ENCODE measurements at places on chromosomes 16 and 17.
A peak's percentile ranks its signal among the peaks of the same experiment; 100 is the strongest.

DNA sequence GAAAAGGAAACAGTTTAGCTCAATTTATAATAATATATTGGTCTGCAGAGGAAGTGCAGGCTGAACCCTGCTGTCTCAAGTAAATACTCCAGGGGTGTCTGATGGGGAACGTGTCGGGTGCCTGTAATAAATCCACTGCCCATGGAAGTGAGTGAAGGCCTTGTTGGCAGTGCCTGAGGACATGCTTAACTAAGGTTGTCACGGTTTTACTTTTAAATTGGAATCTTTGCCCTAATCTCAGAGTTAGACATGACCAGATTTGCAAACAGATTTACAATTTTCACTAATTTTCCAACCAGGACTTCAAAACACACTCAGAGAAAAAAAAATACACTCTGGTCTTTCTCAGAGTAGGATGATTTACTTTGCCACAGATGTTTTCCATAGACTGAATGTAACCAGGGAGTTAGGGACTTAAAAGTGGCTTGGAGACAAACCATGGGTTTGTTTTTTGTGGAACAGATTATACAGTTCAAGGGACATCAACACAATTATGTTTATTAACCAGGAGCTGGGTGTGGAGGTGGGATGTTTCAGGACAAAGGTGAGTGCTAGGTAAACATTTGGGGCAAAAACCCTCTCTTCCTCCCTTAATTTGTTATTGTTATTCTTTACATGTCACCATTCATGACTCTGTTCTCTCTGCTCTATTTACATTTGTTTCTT is 144.5 kb downstream of the FTO start:
- no peak for DNase-seq

- DNase-seq, result no peak
Observed at GRCh38 chr17:30921544-30922196, at the start of gene ADAP2. Gene ADAP2, plus strand, starts transcription at chr17:30921945. Its CDS starts 70 bp downstream, at chr17:30922015.

DNA sequence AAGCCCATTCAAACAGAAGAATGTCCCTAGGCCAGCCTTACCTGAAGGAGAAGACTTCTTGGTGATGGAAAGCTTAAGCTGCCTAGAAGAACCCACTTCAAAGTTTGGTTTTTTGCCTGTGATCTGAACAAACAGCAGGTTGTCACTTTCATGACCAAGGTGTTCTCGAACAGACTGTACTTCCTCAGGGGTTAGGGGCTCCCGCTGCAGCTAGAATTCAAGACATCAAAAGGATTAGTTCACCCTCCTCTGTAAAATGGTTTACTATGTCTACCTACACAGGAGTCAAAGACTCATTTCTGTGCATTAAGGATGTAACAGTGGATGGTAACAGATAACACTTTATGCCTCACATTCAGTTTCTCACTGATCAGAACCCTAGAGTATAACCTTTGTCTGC is 13.2 kb downstream of the CIAPIN1 start:
- DNase-seq, result no peak

- no peak for DNase-seq
Observed at GRCh38 chr16:56871172-56871593, 6.2 kb downstream of the SLC12A3 start.

DNA sequence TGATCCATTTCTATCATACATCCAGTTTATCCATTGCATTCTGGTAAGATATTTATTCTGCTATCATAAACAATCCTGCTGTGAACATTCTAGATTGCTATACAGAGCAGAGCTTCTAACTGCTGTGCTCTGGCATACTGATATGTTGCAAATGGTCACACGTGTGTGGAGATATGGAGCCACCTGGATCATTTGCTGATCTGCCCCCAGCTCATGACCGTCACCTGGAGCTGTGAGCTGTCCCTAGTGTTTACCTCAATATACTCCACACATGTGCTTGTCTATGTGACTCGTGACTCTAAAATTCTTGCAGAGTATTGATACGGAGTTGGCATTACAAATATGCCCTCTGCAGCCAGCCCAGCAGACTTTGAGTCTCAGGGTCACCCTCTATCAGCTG is 164.5 kb upstream of the ZFHX3 start:
- no peak for DNase-seq

GRCh38 chr16:88700636-88701482 is 5.3 kb downstream of the RNF166 start:
- DNase-seq, result peak; percentile 95

DNA sequence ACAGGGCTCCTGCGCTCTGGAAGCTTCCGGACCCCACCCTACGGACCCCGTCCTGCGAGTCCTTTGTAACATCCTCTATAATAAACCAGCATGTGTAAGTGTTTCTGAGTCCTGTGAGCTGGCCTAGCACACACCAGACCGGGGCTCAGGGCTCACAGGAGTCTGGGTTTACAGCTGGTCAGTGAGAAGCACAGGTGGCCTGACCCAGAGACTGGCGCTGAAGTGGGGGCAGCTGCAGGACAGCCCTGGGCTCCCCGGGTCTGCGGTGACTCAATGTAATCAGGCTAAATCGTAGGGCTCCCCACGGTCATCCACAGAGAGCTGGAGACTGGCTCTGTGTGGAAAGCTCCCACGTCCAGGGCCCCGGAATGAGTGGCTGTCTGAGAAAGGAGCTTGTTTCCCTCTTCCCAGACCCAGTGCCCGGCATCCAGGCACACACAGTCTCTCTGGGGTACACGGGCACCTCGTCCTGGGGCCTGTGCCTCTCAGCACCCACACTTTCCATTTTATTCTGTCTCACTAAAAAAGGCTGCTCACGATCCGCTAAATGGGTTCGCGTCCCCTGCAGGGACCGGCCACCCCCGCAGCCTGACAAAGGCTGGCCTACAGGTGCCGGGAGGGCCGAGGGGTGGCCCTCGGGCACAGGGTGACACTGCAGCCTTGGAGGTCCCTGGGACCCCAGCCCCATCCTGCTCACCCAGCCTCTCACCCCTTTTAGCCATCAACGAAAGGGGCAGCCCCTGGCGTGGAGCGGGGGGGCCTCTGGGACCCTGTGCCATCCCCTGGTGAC is 18.9 kb upstream of the CBFA2T3 start:
- DNase-seq, result no peak

GRCh38 chr17:35898283-35899070 is 18.3 kb upstream of the CCL5 start:
- no peak for DNase-seq

DNA sequence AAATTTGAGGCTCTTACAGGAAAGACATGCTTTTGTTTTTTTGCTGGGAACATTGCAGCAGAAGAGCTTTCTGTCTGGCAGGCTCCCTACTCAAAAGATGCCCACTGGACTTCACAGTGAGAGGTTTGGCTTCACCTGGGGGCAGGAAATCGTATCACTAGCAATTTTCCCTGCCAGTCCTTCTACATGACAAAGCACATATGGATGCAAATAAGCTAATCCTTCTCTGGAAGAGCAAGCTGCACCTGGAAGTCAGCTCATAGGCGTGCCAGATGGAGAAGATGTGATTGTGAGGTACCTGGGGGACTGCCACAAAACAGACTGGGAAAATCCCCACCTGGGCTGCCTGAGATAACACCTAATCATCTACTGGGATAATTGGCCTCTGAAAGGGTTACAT is 195.0 kb upstream of the CPHXL start:
- DNase-seq, result no peak

DNA sequence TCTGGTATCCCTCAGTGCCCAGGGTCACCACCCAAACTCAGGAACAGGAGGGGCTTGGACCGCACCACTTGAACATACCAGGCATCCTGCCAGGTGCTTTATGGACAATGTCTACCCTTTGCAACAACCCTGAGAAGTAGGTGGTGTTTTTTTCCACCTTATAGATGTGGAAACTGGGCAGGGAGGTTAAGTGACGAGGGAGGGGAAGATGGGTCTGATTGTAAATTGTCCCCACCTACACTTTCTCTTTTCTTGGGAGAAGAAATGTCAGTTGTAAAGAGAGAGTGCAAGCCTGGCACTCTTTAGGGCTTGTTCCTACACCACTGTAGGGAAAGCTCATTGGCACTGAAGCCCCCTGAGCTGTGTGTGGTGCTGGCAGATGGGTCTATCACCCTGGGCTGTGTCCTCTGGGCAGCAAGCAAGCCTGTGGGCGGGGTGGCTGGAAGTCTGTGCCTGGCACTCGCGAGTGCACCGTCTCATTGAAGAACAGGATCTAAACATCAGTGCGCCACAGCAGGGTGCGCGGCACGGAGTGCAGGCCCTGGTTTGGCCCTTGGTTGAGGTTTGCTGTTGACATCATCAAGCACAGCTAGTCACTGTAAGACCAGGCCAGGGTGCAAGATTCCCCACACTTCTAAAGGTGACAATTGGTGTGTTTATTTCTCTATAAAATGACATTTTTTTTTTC is 15.1 kb downstream of the NOD2 start:
- peak; percentile 28 for DNase-seq

DNA sequence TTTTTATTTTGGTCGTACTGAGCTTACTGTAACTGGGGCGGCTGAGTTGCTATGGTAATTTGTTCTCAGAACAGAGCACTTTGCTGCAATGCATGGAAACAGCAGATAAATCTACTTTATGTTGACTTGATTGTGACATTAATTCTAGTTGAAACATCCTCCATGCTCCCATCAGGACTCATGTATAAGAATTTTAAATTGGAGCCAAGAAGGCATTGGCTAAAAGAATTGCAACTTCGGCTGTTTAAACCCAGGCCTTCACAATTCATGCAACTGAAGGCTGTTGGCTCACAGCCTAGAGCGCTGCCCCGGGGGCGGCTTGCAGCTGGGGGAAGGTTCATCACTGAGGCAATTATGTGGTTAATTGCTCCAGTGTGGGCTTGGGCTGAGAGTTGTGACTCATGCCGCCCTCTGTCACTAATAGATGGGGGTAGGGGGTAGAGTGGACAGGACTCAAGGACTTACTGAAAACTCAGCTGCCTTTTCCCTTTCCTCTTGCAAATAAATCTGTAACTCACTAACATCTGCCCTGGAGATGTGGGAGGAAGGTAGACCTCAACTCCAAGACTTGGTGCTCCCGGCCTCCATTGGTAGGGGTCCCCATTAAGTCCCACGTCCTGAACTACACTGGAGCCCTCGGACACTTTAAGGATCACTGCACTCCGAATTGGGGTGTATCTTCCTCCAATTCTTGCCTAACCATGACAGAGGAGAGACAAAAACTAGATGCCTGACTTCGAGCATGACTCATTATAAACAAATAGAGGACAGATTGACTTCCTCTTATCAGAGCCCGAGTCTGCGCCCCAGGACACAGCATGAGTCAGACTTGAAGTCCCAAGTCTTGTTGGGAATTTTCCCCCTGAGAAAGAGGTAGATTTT is 37.5 kb downstream of the ERCC4 start:
- peak; percentile 8 for DNase-seq

DNA sequence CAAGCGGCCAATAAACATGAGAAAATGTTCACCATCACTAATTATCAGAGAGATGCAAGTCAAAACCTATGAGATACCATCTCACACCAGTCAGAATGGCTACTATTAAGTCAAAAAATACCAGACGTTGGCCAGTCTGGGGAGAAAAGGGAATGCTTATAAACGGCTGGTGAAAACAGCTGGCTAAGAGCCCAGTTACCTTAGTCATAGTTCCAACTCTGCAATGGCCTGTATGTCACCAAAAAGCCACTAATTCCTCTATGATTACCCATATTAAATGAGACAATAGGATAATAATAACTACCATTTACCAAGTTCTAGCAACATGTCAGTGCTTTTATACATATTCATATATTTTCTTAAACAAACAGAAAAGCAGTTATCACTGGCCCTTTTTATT is 42.9 kb upstream of the CDRT4 start:
- DNase-seq, result no peak

DNA sequence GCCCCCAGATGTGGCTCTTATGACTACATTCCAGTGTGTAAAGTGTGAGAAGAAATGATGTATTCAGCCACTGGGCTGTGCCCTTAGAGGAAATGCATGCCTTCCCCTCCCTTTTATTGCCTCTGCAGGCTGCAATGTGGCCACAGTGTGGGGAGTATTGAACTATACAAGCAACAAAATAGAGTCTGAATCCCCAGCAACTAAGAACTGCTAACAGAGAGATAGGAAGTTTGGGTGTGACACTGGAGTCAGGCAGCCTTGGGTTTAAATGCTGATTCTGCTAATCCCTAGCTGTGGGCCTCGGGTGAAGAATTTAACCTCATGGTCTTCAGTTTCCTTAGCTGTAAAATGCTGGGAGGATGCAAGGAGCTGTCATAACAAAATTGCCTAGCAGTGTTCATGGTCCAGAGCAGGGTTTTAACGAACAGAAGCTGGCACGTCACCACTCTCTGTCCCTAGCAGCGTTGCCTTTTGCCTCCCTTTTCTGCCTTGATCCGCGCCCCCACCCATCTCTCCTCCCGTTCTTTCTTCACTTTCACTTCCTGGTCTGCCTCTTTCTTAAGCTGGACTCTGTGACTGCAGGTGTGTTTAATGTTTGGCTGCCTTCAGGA is 50.3 kb downstream of the KPNA2 start:
- DNase-seq, result no peak

DNA sequence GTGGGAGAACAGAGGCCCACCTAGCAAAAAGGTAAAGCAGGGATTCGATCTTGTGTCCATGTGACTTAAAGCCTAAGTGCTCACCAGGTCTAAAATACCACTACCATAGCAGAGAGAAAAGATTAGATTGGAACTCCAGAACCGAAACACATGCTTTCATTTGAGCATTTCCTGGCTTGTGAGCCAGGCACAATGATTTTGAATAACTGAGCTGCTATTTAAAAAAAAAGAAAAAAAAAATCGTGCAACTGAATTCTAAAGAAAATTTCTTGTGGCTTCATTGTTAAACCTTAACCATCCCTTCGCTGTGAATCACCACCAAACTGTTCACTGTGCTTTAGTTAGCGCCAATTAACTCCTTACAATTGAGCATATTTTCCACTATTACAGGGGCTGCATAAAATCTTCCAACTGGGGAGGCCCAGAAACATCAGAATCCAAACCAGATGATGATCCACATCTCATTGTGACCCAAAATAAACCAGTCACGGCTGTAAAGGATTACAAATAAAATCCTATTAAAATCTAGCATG is 366.4 kb upstream of the ERCC4 start:
- no peak for DNase-seq

- no peak for DNase-seq
Observed at GRCh38 chr17:40315678-40316570, 6.9 kb downstream of the RARA start.

GRCh38 chr16:84085773-84086172 is 31.0 kb downstream of the MBTPS1 start:
- no peak for DNase-seq

GRCh38 chr17:56824503-56824902 is 9.2 kb downstream of the C17orf67 start:
- DNase-seq, result no peak

Measured in stimulated activated CD4-positive, alpha-beta T cell treated with anti-CD3 and anti-CD28 coated beads, Interleukin-4, amount 100 ng/mL, for 4 hours (primary cell).